ENCODE measurements at places on chromosomes 13 and 19. TPM values are rescaled to one million over a fixed set of nuclear protein-coding genes. Genes with fewer than 3 reads are reported as not detected.

DNA sequence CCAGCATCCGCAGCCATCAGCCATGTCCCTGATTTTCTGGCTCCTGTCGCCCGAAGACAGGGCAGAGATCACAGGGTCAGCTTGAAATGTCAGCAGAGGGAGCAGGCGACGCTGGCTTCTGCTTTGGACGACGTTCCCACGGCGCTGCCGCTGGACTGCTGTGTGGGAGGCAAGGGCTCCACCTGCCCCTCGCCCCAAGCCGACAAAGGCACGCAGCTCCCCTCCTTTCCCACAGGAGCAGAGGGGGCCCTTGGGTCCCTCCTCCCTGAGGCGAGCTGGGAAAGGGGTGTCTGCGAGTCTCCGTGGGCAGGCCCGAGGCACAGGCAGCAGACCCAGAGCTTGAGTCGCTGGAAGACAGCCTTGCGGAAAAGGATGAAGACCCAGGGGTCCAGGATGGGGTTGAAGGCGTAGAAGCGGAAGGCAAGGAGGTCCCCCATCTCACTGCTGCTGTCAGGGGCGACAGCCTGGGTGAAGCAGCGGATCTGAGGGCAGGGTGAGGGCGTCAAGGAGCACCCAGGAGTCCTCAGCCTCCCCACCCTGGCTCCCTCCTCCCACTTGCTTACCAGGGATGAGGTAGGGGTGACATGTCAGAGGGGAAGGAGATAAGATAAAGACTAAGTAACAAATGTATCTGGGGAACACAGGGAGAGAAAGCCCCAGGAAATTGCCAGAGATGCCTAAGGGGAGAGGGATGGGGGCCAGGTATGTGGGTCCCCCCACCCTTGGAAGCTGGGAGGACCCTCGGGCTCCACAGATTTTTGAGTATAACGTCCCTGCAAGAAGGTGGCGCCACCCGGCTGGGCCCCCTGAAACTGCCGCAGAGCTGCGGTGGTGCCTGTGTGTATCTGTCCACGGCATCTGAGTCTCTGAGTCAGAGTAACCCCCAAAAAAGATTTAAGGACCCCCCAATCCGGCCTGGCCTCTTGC is 3.4 kb downstream of the PTGIR start:
- H3K4me3 ChIP-seq = peak overlapping the region; percentile 55
- peak overlapping the region; percentile 85 for H3K27ac ChIP-seq
- H3K27me3 ChIP-seq = no peaks in the 10 kb centered on the region
- no peaks in the 10 kb centered on the region for H3K36me3 ChIP-seq

- DNase-seq = no peak
- H3K27me3 ChIP-seq = no peaks in the 10 kb centered on the region
- H3K27ac ChIP-seq = no peak overlapping the region
- peaks cover 69% of the 10 kb centered on the region for H3K36me3 ChIP-seq
- no peak overlapping the region for H3K4me3 ChIP-seq
- peaks cover 18% of the 10 kb centered on the region for H3K4me1 ChIP-seq
Measured at GRCh38 chr13:113528101-113528812, 37.7 kb upstream of the DCUN1D2 start.

GRCh38 chr19:48683349-48683748 is 10.5 kb upstream of the NTN5 start:
- peak; percentile 66 for DNase-seq
- no peaks in the 10 kb centered on the region for H3K27me3 ChIP-seq
- H3K4me3 ChIP-seq = peak overlapping the region; percentile 43
- no peak overlapping the region for H3K27ac ChIP-seq
- no peaks in the 10 kb centered on the region for H3K36me3 ChIP-seq
- no peaks in the 10 kb centered on the region for H3K4me1 ChIP-seq

GRCh38 chr19:33259539-33259938 is 33.9 kb upstream of the SLC7A10 start:
- H3K4me3 ChIP-seq = no peak overlapping the region
- peaks cover 36% of the 10 kb centered on the region for H3K27me3 ChIP-seq
- DNase-seq = no peak
- H3K36me3 ChIP-seq = no peaks in the 10 kb centered on the region

GRCh38 chr19:3084943-3085342 is 9.2 kb upstream of the GNA11 start:
- no peak overlapping the region for H3K27ac ChIP-seq
- H3K4me3 ChIP-seq = no peak overlapping the region
- H3K36me3 ChIP-seq = no peaks in the 10 kb centered on the region
- no peaks in the 10 kb centered on the region for H3K27me3 ChIP-seq
- peaks cover 7% of the 10 kb centered on the region for H3K4me1 ChIP-seq

GRCh38 chr13:20035130-20035529 is 76.6 kb downstream of the ZMYM2 start:
- peaks cover 79% of the 10 kb centered on the region for H3K36me3 ChIP-seq
- H3K27me3 ChIP-seq = no peaks in the 10 kb centered on the region
- DNase-seq = no peak
- no peak overlapping the region for H3K27ac ChIP-seq
- H3K4me3 ChIP-seq = no peak overlapping the region

GRCh38 chr19:37654118-37654517 is 1.1 kb downstream of the ZFP30 start:
- H3K4me1 ChIP-seq = peaks cover 43% of the 10 kb centered on the region
- no peak for DNase-seq
- no peaks in the 10 kb centered on the region for H3K27me3 ChIP-seq
- peak overlapping the region; percentile 94 for H3K27ac ChIP-seq

DNA sequence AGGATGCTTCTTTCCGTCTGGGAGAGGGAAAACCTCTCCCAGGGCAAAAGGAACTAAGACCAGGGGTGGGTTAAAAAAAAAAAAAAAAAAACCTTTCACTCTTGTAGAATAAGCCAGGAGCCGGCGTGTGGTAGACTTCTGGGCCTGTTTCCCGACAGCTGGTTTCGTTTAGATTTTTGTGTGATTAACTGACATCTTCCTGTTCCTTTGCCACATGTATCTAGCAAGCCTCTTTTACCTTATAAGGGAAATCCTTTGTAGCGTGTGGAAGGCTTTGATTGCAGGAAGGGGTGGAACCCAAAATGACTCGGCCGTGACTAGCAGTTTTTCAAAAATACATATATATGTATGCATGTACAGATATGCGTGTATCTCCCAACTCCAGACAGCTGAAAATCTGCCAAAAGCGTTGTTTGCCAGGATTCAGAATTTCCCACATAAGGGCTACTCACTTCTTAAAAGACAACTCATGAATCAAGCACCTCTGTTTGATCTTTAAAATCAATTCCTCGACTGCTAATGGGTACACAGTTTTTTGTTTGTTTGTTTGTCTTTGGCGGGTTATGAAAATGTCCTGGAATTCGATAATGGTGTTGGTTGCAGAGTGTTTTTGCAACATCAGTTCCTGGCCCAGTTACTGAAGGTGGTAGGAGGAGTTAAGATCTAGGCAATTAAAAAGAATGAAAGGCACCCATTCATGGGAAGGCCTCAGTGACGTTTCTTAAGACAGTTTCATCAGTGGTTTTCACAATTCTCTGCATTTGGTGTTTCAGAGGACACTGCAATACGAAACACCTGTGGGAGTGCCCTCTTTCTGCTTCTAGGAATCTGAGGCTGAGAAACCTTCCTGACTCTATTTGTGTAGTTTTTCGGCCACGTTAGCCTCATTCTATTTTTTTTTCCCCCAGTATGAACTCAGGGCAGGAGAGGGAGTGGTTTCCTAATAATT is 2.7 kb downstream of the TPM4 start:
- peak overlapping the region; percentile 97 for H3K27ac ChIP-seq
- H3K4me3 ChIP-seq = peak overlapping the region; percentile 84
- peaks cover 68% of the 10 kb centered on the region for H3K4me1 ChIP-seq
- peaks cover 30% of the 10 kb centered on the region for H3K36me3 ChIP-seq
- peak; percentile 65 for DNase-seq

GRCh38 chr13:111325146-111325890 is 4.9 kb downstream of the TEX29 start:
- no peak for DNase-seq
- no peaks in the 10 kb centered on the region for H3K27me3 ChIP-seq
- no peaks in the 10 kb centered on the region for H3K4me1 ChIP-seq
- H3K27ac ChIP-seq = no peak overlapping the region

- no peak for DNase-seq
- H3K27ac ChIP-seq = peak overlapping the region; percentile 96
- peaks cover 31% of the 10 kb centered on the region for H3K4me1 ChIP-seq
Measured at GRCh38 chr19:15122331-15123030, 15.3 kb downstream of the SYDE1 start.

DNA sequence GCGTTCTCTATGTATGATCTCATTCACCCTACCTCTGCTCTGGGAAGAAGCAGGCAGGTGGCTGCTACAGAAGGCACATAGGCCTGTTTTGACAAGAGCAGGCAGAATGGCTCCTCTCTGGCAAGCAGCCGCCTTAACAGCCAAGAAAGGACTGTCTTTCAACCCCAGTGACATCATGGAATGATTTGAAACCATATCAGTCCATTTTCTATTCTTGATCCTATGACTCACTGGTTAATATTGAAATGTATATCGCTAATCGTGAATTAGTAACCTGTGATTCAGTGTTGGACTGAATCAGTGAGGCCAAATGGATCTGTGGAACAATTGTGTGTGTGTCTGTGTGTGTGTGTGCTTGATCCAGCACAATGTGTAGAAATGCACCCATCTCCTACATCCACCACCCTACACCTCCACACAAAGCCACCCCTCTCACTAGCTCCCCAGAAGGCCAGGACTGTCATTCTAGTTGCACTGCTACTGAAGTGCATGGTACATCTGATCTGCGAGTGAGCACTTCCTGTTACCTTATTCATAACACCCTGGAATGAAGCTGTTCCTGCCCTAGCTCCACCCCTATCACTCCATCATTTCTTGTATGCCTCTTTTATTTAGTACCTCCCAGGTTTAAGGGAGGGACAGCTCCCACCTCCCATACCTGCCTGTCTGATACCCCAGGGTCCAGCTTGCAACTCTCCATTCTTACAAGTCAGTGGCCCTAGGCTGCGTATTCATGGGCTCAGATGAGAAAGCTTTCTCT is 460.0 kb downstream of the FOXO1 start:
- H3K4me3 ChIP-seq = no peak overlapping the region
- no peaks in the 10 kb centered on the region for H3K36me3 ChIP-seq
- no peak overlapping the region for H3K27ac ChIP-seq
- no peaks in the 10 kb centered on the region for H3K27me3 ChIP-seq
- DNase-seq = no peak
- H3K4me1 ChIP-seq = peaks cover 9% of the 10 kb centered on the region

- no peak for DNase-seq
- H3K36me3 ChIP-seq = peaks cover 86% of the 10 kb centered on the region
- H3K27me3 ChIP-seq = no peaks in the 10 kb centered on the region
- peaks cover 23% of the 10 kb centered on the region for H3K4me1 ChIP-seq
Measured at GRCh38 chr13:26216042-26216441, 6.1 kb downstream of the RNF6 start.

- no peaks in the 10 kb centered on the region for H3K36me3 ChIP-seq
- no peaks in the 10 kb centered on the region for H3K27me3 ChIP-seq
- H3K4me3 ChIP-seq = no peak overlapping the region
- no peak overlapping the region for H3K27ac ChIP-seq
- no peak for DNase-seq
Measured at GRCh38 chr13:102900193-102900608, 54.4 kb downstream of the ERCC5 start.

- DNase-seq = no peak
- H3K27ac ChIP-seq = no peak overlapping the region
- peaks cover 63% of the 10 kb centered on the region for H3K27me3 ChIP-seq
- H3K4me1 ChIP-seq = no peaks in the 10 kb centered on the region
- H3K4me3 ChIP-seq = no peak overlapping the region
Measured at GRCh38 chr19:35327642-35328041, 1.3 kb upstream of the CD22 start.

DNA sequence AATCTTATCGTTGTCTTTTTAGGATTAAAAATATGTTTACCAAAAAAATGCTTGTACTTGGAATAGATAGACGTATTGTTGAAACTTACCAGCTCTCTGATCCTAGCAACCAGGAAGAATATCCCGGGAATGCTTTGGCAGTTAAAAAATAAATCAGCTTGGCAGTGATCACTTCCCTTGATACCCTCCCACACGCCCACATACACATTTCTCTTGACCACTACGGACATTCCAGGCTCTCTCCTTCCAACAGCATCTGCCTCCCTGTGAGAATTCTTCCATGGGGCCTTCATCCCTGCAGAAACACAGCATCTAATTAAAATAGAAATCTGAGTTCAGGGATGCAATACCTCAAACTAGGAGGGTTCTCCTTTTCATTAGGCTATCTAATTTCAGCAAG is 57.9 kb downstream of the THSD1 start:
- no peaks in the 10 kb centered on the region for H3K27me3 ChIP-seq
- no peaks in the 10 kb centered on the region for H3K36me3 ChIP-seq
- no peak for DNase-seq

GRCh38 chr19:6087074-6087571 is 23.2 kb downstream of the RFX2 start:
- peak overlapping the region; percentile 44 for H3K4me3 ChIP-seq
- H3K27ac ChIP-seq = peak overlapping the region; percentile 83
- peaks cover 39% of the 10 kb centered on the region for H3K4me1 ChIP-seq
- H3K36me3 ChIP-seq = no peaks in the 10 kb centered on the region

GRCh38 chr13:63436325-63436668 is 2020.6 kb upstream of the PCDH20 start:
- no peaks in the 10 kb centered on the region for H3K27me3 ChIP-seq
- H3K27ac ChIP-seq = no peak overlapping the region
- H3K36me3 ChIP-seq = no peaks in the 10 kb centered on the region
- H3K4me3 ChIP-seq = no peak overlapping the region

GRCh38 chr19:35167251-35168119 is 12.9 kb downstream of the FXYD5 start:
- H3K36me3 ChIP-seq = peaks cover 50% of the 10 kb centered on the region
- H3K27ac ChIP-seq = no peak overlapping the region
- peaks cover 7% of the 10 kb centered on the region for H3K4me1 ChIP-seq
- H3K4me3 ChIP-seq = no peak overlapping the region
- no peaks in the 10 kb centered on the region for H3K27me3 ChIP-seq
- no peak for DNase-seq

- no peaks in the 10 kb centered on the region for H3K36me3 ChIP-seq
- no peak overlapping the region for H3K27ac ChIP-seq
- H3K4me3 ChIP-seq = no peak overlapping the region
- peaks cover 12% of the 10 kb centered on the region for H3K27me3 ChIP-seq
Measured at GRCh38 chr19:7372810-7373209, 24.1 kb downstream of the ARHGEF18 start.

DNA sequence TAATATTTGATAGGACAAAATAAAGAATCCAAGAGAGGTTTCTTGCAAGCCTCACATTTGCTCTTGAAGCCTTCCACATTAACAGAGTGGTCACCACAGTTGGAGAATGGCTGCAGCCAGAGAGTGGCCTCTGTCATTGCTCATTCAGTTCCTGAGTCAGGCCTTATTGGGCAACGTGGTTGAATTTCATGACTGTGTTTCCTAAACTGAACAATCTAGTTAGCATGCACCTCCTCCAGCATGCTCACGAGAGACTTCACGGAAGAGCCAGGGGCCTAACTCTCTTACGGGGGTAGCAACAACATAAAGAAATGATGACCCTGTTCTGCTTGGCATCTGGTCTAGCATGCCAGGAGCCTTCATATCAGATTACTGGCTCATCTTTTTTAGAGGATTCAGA is 9.6 kb upstream of the UBL3 start:
- no peak for DNase-seq
- H3K4me3 ChIP-seq = no peak overlapping the region
- H3K27me3 ChIP-seq = peaks cover 4% of the 10 kb centered on the region
- H3K4me1 ChIP-seq = no peaks in the 10 kb centered on the region

Gene KIR2DL4
- total RNA-seq = not detected

Gene OR7A5
- not detected for total RNA-seq

Gene TEX30
- total RNA-seq = 8.1 TPM

Gene ZNF730
- total RNA-seq = 0.22 TPM

Gene KLF1
- not detected for total RNA-seq

Gene SHD
- 0.16 TPM for total RNA-seq

Gene NPAS1
- not detected for total RNA-seq

Gene TJP3
- not detected for total RNA-seq

Gene ZNF540
- 6.9 TPM for total RNA-seq

Gene KLK4
- total RNA-seq = not detected

Gene CIC
- total RNA-seq = 33.3 TPM

Gene CDX2
- not detected for total RNA-seq

Gene DCT
- 0.16 TPM for total RNA-seq

Measured in left ventricle myocardium inferior (tissue), 1 donor.